ENCODE measurements at places on chromosomes 3 and 15.
A peak's percentile ranks its signal among the peaks of the same experiment; 100 is the strongest.

DNA sequence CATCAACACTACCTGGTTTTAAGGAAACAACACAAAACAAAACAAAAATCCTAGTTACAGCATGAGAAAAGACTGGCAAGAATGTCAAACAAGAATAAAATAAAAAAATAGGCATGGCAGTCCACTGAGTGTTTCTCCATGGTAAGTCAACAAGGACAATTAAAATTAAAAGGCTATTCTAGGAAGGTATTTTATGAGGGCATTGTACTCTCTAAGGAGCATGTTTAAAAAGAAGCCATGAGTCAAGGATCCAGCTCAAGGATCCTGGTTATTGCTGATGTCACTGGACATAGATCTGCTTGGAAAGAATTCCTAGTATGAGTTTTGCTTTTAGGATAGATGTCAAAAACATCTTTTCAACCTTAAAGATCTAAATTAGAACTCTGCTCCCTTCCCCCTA, 106.7 kb downstream of the MYO5A start:
- DNase-seq: no peak

GRCh38 chr3:106403371-106404145, 534.7 kb upstream of the CBLB start:
- no peak for DNase-seq

- no peak for DNase-seq
Measured at GRCh38 chr3:181613813-181614212, 97.9 kb upstream of the SOX2 start.

- no peak for DNase-seq
Measured at GRCh38 chr3:153631102-153631501, 469.1 kb downstream of the RAP2B start.

DNA sequence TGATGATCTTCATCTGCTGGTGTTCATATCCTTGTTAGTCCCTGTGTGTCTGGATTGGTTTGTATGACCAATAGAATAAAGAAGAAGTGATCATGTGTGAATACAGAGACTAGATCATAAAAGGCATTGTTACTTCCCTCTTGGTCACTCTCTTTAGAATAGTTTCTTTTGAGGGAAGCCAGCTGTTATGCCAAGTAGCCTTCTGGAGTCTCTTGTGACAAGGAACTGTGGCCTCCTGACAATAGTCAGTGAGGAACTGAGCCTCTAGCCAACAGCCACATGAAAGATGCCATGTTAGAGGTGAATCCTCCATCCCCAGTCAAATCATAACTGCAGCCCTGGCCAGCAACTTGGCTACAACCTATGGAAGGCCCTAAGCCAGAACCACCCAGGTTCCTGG, 63.0 kb upstream of the SMAD3 start:
- DNase-seq: no peak

GRCh38 chr3:33877187-33877586, 78.8 kb downstream of the PDCD6IP start:
- no peak for DNase-seq

DNA sequence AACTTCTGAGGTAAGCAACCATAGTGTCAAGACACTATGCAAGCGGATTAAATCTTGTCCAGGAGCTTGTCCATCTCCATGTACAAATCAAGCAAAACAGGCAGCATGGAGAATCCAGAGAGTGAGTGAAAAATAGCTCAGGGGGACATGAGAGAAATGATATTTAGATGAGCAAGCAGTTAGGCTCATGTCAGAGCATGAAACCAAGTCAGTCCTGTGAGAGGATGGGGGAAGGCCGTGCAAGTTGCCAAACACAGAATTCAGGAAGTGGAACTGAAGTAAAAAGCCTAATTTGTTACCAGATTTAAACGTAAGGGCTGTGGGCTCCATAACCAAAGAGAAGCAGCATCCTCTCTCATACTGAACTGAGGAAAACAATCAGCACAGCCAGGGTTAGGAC, 995.9 kb downstream of the MCTP2 start:
- no peak for DNase-seq

DNA sequence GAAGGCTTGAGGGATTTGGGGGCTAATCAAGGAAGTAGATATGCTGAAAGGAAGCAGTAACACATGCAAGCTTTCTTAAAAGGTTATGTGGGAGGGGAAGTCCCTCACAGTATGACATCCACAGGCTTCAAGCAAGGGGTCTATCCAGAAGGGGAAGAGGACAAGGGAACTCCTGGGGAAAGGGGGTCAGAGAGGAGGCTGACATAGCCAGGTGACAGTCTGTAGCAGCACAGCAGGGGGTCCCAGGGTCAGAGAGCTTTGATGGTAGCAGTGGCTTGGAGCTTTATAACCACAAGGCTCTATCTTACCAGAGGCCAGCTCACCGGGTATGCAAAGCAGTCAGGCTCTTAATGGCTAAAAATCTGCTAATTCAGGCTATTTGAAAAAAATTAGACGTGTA, 150.6 kb upstream of the NSMCE3 start:
- no peak for DNase-seq

- peak; percentile 92 for DNase-seq
Measured at GRCh38 chr3:180250172-180250571, 213.4 kb upstream of the PEX5L start.

- no peak for DNase-seq
Measured at GRCh38 chr3:57288403-57288802, 4.1 kb downstream of the ASB14 start.

GRCh38 chr3:111999484-112000324, 982 bp downstream of the TAGLN3 start:
- DNase-seq: no peak

DNA sequence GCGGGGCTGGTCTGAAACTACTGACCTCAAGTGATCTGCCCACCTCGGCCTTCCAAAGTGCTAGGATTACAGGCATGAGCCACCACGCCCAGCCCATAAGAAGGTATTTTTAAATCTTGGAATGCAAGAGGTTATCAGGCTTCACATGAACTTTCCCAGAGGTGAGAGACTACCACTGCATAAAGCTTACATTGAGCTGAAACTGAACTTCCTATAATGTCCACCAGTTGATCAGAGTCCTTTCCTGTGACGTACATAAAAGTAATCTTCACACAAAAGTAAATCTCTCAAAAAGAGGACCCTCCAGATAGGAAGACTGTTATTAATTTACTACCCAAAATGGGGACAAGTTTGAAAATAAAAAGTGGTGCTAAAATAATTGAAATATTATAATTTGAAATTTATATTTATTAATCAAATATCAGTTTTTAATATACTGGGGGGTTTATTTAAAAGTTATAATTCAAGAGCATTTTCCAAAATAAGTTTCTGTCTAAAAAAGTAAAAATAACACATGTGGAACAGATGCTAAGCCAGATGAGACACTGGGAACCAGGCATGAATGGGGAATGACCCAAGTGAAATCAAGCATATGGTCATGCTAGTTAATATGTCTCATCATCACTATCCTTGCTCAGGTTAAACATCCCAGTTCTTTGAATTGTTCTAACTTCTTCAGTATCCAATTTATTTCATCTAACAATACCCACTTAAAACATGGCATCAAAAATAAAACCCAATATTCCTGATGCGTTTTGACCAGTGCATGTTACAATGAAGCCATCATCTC, 269.9 kb upstream of the UBE2E2 start:
- DNase-seq: no peak
